Kidney glomerular epithelial cell (primary cell): ENCODE measurements at places on chromosomes 5 and 9.

DNA sequence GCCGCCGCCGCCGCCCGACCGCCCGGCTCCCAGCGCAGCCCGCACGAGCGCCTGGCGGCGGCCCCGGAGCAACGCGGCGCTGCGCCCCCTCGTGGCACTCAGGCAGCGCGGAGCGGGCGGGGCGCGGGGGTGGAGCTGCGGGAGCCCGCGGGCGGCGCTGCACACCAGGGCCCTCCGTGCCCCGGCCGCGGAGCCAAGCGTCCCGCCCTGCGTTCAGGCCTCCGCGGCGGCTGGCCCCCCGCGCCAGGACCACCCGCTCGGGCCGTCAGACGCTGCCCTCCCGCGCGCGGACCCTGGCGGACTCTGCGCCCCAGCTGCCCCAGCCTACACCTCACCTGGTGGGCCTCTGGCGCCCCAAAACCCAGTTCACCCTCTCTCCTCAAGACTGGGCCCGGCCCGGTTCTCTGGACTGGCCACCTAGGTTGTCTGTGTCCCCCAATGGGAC, at the start of gene RASGEF1C:
RASGEF1C (minus strand) TSS at position 75 of the 445 bp plus-strand sequence. CDS start 71,159 bp downstream, outside the sequence.
- no peak for DNase-seq

- peak; percentile 72 for DNase-seq
Observed at GRCh38 chr5:140246378-140247122, 56.4 kb downstream of the PFDN1 start.

- DNase-seq, result peak; percentile 70
Observed at GRCh38 chr5:8773046-8773615, 772.7 kb downstream of the SEMA5A start.

GRCh38 chr5:36417668-36418067, 116.0 kb upstream of the RANBP3L start:
- DNase-seq, result no peak

DNA sequence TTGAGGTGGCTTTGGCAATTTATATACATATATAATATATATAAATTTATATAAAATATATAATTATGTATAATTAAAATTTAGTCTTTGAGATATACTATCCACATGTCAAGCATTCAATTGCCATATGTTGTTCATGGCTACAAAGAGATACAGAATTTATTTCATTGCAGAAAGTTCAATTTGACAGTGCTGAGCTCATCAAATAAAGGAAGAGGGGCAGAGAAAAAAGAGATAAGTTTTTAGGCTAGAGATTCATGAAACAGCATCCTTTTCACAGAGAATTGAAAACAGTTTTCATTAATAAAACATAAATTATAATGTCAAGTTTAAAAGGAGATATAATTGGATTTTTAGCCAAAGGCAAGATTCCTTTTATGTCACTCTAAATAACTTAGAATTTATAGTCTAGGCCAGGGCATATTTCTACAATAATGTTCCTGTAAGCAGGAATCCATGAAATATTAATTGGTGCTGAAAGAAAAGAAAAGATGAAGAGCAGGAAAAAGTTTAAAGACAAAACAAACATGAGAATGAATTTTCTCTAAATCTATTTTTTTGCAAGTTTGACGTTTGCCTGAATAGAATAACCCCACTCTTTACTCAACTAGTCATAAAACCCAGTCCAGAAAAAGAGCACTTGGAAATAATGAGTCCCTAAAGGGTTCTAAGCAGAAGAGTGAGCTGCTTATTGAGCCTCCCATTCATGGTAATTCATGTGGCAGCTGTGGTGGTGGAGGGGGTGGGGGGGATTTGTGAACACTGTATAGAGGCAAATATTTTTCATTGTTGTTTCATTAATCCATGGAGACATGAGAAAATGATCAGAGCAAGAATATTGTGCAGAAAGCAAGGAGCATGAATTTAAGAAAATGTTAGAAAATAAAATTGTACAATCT, 1279.5 kb downstream of the CDH12 start:
- DNase-seq, result no peak

DNA sequence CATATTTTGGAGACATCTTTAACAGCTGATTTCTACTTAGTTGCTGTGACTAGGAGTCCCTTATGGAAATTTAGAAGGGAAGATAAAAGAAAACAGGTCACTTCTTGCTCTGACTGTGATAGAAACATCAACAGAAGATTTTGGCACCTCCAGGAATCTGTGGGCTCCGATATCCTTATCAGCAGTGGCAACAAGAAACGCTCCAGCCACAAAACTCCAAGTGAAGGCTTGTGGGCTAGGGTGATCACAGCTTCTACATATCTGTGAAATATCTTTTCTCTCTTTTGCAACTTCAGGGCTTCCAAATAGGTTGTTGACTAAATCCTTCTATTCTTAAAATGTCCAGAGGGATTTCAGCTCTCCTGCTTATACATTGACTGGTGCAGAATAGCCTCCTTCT, 1625.5 kb upstream of the CDH6 start:
- DNase-seq, result no peak

GRCh38 chr5:2254406-2254805, 371.7 kb upstream of the IRX4 start:
- DNase-seq, result no peak

GRCh38 chr9:111886983-111887718, 9.5 kb upstream of the UGCG start:
- no peak for DNase-seq

- DNase-seq, result no peak
Observed at GRCh38 chr5:40240671-40241070, 439.0 kb upstream of the PTGER4 start.
